ENCODE measurements at places on chromosomes 13 and 19.

GRCh38 chr13:76874479-76874878 is 11.7 kb downstream of the KCTD12 start:
- no peak for DNase-seq

GRCh38 chr19:1401138-1401888 is at the start of gene GAMT:
GAMT (minus strand) TSS chr19:1401542; CDS start chr19:1401476, 66 bp downstream.
- DNase-seq, result peak; percentile 65

DNA sequence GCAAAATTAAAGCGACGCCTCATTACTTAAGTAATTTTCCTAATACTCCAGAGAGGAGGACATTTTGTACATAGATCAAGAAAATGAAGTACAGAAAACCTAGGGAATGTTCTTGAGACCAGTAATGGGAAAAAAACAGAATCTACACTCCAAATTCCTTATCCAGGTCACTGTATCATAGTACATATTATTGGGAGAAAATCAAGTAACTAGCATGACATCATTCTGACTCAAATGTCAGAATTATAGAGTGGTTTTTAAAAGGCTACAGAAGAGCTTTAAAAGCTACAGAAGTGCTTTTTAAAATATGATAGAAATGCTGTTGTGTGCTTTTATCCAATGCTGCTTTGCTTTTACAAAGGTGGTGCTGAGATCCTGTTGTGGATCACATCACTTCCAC is 86.3 kb upstream of the SLC15A1 start:
- no peak for DNase-seq

DNA sequence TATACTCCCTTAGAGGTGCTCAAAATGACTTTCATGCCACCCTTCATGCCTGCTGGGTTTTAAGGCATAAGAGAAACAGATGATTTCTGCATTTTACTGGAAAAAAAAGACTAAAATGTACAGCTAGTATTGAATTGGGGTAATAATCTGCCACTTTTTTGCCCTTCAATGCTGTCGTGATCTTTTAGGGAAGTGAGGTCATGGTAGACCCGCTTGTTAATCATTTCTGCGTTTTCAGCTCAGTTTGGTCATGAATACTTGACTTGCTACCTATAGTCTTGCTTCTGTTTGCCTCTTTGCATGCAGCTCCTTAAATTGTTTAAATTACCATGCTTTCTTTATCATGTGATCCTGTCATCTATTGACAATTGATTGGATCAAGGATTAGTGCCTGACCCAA is 90.4 kb downstream of the PCCA start:
- DNase-seq, result no peak

All from CD4-positive, alpha-beta T cell treated with Interleukin-1 beta for 1 hour (primary cell).